Colonic mucosa (tissue), 4 donors: ENCODE measurements at places on chromosomes 5 and 9. TPM values are rescaled to one million over a fixed set of nuclear protein-coding genes. Genes with fewer than 3 reads are reported as not detected.

DNA sequence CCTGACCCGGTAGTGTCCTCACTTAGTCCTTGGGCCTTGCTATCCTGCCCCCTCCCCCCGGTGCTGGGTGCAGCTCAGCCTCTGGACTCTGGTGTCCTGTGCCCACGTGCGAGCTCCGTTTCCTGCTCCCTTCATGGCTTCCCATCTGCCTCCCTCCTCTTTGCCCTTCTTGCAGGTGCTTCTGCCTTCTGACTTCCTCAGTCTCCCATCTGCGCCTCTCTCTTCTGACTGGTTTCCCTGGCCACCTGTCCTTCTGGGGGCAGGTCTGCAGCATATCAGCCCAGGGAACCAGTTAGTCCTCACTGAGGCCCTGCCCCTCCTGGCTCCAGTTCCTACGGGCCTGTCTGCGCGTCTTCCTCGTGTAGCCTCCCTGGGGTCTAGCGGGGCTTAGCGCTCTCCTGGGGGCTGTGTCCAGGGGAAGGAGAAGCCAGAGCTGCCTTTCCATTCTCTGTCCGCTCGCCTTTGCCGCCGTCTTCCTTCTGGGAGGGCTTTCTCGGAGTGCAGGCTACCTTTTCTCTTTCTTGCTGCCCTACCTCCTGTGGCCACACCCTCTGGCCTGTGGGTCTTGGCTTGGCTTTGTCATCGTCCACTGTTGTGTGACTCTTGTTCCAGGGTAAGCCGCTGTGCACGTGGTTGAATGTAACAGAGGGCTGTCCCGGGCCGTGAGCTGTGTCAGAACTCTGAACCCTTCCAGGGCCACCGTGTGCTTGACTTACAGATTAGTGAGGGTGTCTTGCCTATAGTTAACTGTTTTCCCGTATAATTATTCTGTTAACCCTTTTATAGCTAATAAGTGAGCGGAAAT is 51.8 kb downstream of the EHMT1 start:
- peak; percentile 57 for DNase-seq

DNA sequence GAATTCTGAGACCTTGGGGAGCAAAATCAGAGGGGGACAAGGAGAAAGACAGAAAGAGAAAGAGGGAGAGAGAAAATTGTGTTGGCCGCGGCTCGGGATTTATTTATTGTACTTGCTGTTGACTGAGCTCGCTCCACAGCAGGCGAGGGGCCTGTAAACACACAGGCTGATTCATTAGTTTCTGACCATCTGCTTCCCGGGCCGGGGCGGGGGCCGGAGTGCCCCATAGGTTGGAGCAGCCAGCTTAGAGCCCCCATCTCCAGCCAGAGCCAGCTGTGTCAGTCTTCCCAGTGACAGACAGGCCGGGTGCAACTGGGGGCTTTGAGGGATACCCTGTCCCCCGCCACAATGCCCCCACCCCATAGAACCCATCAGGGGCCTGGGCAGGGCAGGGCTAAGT is 30.9 kb downstream of the NTNG2 start:
- DNase-seq = no peak

The NR5A1 gene
- 0.82 TPM for total RNA-seq

GRCh38 chr9:99052815-99053715 is 51.8 kb upstream of the TGFBR1 start:
- no peak for DNase-seq

GRCh38 chr9:135890190-135891026 is 16.9 kb downstream of the CAMSAP1 start:
- no peak for DNase-seq

- DNase-seq = no peak
Measured at GRCh38 chr9:135810806-135811575, 96.4 kb downstream of the CAMSAP1 start.

The EPB41L4B gene
- total RNA-seq = 151 TPM

- DNase-seq = no peak
Measured at GRCh38 chr5:3825531-3826451, 230.2 kb downstream of the IRX1 start.

DNA sequence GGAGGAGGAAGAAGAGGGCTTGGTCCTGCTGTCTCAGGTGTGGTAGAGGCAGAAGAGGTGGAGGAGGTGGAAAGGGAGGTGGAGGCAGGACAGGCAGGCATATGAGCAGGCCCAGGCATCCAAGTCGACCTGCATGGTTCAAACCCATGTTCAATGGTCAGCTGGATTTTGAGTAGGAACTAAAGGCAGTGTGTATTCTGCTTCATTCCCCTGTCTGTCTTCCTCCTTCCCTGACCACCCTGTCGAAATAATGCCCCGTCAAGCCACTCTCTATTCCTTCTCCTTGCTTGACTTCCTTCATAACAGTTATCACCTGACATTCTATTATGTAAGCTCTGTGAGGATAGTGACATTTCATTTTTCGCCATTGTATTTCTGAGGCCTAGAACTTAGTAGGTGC is 34.8 kb downstream of the ATP6V0E1 start:
- no peak for DNase-seq

- DNase-seq = no peak
Measured at GRCh38 chr5:6452622-6453504, 4.2 kb downstream of the UBE2QL1 start.

- DNase-seq = no peak
Measured at GRCh38 chr9:86700629-86701028, 246.7 kb downstream of the GAS1 start.
